Sigmoid colon (tissue), 7 donors: ENCODE measurements at places on chromosomes 2 and 18.

GRCh38 chr2:217028128-217028527 is 168.3 kb upstream of the TNP1 start:
- DNase-seq: no peak

GRCh38 chr2:118791483-118791882 is 56.0 kb downstream of the EN1 start:
- DNase-seq: no peak

GRCh38 chr2:218465987-218466633 is 47.2 kb downstream of the VIL1 start:
- no peak for DNase-seq

GRCh38 chr2:10124538-10125045 is 2.1 kb downstream of the RRM2 start:
- DNase-seq: peak; percentile 59

DNA sequence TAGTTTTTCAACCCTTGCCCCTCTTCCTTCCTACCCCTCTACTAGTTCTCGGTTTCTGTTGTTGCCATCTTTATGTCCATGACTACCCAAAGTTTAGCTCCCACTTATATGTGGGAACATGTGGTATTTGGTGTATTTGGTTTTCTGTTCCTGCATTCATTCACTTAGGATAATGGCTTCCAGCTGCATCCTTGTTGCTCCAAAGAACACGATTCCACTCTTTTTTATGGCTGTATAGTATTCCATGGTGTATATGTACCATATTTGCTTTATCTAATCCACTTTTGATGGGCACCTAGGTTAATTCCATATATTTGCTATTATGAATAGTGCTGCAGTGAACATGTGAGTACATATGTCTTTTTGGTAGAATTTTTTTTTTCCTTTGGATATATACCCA is 20.6 kb upstream of the DSC1 start:
- DNase-seq: no peak

DNA sequence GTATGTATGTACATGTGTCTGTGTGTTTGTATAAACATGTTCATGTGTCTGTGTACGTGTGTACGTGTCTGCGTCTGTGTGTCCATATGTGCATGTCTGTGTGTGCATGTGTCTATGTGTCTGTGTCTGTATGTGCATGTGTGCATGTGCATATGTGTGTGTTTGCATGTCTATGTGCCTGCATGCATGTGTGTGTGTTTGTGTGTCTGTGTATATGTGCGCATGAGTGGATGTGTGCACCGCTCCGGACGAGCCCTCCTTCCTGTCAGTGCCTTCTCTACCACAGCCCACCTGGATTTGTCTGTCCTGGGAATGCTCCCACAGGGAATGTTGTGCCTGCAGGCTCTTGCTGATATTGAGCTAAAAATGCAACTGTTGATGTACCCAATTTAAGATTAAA is 113.3 kb upstream of the EPC2 start:
- no peak for DNase-seq

DNA sequence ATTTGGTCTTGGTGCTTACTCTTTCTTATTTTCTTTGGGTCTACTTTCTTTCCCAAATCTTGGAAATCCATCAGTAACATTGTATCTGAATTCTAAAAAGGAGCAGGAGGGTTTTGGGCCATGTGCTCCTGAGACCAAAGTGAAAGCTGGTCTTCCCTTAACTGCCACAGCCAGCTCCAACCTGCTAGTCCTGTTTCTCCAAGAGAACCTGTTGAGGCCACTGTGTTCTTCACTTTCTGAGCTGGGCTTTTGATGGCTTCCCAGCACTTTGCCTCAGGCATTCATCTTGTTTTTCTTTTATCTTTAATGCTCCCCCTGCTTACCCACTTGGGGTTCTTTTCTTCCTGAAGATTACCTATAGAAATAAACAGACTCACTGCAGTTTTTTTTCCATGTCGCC is 53.3 kb downstream of the ARHGAP28 start:
- DNase-seq: no peak

DNA sequence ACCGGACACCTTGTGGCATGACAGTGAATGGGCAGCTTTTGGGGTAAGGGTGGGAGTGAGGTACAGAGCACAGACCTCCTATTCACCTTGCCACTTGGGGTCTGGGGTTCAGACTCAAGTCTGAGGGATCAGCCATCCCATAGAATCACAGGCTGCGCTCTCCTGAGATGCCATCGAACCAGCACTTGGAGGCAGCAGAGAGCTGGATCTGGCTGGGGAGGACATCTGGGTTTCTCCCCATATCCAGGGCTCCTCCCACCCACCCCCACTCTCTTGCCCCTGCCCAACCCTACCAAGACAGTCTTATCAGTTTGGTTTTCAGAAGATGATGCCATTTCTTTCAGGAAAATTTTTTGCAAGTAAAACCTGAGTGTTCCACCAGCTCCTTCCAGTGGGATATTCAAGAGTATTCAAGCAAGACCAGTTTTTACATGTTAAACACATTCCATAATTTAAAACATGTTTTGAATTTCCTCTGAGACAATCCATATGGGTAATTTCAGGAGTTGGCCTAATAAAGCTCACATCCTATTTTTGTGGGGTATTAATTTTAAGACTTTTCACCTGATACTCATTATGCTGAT is 29.2 kb upstream of the TEX44 start:
- DNase-seq: peak; percentile 77

- DNase-seq: no peak
Observed at GRCh38 chr2:71458413-71459083, 5.2 kb downstream of the DYSF start.

GRCh38 chr2:169080250-169081069 is 11.1 kb downstream of the DHRS9 start:
- no peak for DNase-seq

GRCh38 chr2:74942263-74942662 is 16.2 kb upstream of the POLE4 start:
- no peak for DNase-seq

GRCh38 chr18:48090702-48091101 is 160.2 kb upstream of the SMAD2 start:
- DNase-seq: no peak

DNA sequence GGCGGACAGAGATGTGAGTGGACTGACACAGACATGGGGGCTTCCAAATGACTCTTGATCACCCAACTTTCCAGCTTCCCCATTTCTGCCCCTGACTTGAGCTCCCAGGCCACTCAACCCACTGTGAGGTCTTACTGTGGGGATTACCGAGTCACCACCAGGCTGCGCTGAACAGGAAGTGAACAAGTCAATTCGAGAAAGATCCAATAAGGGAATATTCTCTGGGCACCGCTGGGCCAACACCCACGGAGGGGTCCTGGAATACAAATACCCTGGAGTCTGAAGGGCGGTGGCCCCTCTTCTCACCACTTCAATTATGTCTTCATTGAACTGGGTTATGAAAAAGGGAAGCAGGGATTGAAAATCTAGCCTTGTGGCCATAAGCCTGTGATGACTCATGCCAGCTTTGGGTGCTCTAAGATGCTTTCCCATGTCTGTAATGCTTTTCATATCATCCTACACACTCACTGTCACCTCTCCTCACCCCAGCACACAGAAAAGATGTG is 37.7 kb downstream of the BCL11A start:
- DNase-seq: peak; percentile 53

GRCh38 chr2:108805782-108806181 is 19.2 kb downstream of the CCDC138 start:
- no peak for DNase-seq

GRCh38 chr2:177413703-177414102 is 21.1 kb downstream of the AGPS start:
- no peak for DNase-seq

DNA sequence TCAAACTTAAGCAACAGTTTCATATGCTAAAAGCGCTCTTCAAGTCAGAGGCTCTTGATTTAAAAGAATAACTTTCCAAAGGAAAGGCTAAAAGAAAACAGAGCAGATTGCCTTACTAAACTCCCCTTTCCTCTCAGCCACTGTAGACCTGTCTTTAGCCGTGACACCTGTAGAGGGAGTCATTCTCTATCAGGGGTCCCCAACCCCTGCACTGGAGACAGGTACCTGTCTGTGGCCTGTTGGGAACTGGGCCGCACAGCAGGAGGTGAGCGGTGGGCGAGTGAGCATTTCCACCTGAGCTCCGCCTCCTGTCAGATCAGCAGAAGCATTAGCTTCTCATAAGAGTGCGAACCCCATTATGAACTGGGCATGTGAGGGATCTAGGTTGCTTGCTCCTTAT is 9.6 kb downstream of the SLC14A1 start:
- DNase-seq: no peak

DNA sequence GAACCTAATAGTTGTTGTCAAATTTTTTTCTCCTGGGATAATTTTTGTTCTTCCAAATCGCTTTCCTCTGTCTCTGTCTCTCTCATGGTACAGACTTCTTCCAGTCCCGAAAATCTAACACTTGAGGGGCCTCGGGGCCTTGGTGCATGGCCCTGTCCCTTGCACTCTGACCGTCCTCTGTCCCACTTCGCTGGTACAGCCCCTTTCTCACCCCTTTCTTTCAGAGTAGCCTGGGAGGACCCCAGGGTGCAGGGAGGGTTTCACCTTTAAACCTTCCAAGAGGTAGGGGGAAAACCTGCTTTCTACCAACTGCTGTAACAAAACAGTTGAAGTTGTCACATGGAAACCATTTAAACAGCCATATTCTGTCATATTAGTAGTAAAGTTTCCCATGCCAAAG is 22.2 kb upstream of the FAHD2A start:
- DNase-seq: peak; percentile 27

DNA sequence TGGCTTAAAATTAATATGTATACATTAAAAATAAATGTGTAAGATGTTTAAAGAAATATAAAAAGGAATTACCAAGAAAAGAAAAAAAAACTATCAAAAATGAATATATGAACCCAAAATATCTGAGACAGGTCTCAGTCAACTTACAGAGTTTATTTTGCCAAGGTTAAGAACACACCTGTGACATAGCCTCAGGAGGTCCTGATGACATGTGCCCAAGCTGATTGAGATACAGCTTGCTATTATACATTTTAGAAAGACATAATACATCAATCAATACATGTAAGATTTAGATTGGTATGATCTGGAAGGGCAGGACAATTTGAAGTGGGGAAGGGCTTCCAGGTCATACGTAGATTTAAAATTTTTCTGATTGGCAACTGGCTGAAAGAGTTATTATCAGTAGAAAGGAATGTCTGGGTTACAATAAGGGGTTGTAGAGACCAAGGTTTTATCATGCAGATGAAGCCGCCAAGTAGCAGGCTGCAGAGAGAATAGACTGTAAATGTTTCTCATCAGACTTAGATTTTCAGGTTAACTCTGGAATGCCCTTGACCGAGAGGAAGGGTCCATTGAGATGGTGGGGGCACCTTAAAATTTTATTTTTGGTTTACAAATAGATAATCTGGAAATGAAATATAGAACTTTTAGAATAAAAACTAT is 74.7 kb downstream of the EXOC6B start:
- no peak for DNase-seq

DNA sequence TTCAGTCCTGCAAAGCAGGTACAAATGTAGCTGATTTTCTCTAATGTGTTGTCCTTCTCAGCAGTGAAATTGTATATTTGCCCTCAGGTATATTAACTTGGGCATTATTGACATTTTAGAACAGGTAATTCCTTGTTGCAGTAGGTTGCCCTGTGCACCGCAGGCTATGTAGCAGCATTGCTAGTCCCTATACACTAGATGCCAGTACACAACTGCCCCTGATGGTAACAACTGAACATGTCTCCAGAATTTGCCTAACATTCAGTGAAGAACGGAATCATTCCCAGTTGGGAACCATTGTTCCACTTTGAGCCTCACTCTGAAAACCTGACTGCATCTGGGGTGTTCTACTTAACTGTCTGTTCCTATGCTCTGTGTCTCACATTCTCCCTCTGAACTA is 23.1 kb upstream of the TFPI start:
- DNase-seq: no peak
